ENCODE measurements at places on chromosomes 12 and 14.
A peak's percentile ranks its signal among the peaks of the same experiment; 100 is the strongest.

- no peak for DNase-seq
Measured at GRCh38 chr12:109932878-109933503, 32.9 kb downstream of the TCHP start.

GRCh38 chr14:96098309-96098998 lies 59.3 kb downstream of the C14orf132 start:
- peak; percentile 46 for DNase-seq

DNA sequence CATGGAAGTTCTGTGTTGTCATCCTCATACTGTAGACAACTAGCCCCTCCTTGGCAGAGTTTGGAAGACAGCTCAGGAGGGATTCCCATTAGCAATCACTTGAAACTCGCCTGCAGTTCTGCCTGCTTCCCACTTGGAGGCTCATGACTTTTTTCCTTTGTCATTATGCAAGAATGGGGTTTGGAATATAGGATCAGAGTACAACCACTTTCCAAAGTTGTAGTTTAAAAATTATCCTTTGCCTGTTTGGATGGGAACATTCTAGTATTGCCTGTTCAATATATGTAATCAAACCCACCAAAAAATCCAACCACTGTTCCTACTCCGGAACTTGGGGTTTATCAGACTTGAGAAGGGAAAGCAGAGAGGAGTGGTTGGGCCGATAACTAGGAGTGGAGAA lies 2.1 kb upstream of the GPD1 start:
- DNase-seq: no peak

DNA sequence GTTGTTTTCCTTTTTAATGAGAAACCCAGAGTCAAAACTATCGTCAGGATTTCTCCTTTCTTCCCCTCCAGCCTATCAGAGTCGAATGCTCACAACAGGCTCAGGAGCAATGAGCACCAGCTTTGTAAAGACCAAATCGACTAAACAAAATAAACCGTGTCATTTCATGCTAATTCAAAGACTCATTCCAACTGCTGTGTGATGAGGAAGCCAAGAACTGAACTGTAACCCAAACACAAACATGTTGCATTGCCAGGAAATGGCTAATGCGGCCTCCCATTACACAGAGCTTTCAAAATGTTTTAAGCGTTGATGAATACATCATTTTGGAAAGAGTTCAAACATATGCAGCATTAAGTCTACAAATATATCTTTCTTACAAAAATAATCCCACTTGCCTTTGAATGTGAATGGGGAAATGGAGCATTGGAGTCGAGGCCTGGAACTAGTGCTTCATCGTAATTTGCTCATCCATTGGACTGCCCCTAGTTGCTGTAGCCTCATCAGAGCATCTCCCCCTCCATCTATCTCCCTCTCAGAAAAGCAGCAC lies 349.5 kb downstream of the GXYLT1 start:
- no peak for DNase-seq

- peak; percentile 82 for DNase-seq
Measured at GRCh38 chr14:70821584-70822529, 12.5 kb upstream of the MAP3K9 start.

- no peak for DNase-seq
Measured at GRCh38 chr14:90535556-90536090, 138.8 kb downstream of the CALM1 start.

- peak; percentile 63 for DNase-seq
Measured at GRCh38 chr14:54893151-54893760, 9.4 kb downstream of the GCH1 start.

- DNase-seq: no peak
Measured at GRCh38 chr12:18794000-18794399, 56.1 kb downstream of the CAPZA3 start.

GRCh38 chr12:101173197-101173749 lies 36.8 kb downstream of the SLC5A8 start:
- DNase-seq: no peak

DNA sequence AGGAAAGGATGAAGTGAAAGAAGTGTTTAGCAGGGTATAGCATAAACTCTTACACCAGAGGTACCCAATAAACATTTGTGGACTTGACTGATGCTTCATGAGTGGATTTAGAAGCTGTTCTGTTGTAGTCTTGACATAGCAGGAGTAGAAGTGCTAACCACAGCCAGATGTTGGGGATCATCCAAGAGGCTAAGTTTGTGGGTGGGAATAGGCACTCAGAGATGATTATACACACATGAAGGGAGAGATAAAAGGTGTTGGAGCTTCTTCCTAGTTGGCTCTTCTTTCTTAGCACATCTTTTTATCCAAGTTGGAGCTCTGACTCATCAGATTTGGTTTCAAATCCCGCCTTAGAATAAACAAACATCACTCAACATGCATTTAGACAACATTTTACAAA lies 166.7 kb upstream of the E2F7 start:
- DNase-seq: no peak

- no peak for DNase-seq
Measured at GRCh38 chr14:45947830-45948229, 694.8 kb upstream of the MIS18BP1 start.

DNA sequence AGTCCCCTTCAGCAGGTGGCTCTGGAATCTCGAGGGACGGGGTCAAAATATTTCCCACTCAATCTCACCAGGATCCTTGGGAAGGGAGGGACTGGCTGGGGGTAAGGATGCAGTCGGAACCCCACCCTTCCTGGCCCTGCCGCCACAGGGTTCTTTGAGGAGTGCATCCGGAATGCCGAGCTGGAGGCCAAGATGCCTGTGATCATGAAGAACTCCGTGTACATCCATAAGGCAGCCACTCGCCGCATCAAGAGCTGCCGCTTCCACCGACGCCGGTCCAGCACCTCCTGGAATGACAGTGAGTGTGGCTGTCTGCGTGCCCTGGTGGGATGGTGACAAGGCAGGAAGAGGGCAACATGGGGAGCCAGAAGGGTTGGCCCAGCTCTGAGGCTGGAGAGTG lies 43.1 kb downstream of the PLEKHD1 start:
- no peak for DNase-seq

GRCh38 chr12:104702565-104703139 lies 245.9 kb downstream of the CHST11 start:
- no peak for DNase-seq

DNA sequence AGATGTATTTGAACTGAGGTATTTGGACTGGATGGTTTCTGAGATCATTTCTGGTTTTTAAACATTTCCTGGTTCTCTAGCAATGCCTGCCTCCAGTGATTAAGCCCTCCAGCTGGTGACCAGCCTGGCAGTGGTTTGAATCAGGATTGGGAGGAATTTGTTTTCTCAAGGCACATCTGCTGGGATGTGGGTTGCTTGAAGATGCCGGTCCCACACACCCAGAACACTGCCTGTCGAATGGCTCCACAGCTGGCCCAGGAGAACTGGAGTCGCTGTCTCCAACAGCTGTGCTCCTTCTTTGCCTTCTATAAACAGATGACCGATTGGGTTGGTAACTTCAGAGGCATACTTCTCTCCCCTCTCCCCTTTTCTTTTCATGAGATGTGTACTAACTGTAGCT lies 258.0 kb upstream of the DDHD1 start:
- DNase-seq: no peak

DNA sequence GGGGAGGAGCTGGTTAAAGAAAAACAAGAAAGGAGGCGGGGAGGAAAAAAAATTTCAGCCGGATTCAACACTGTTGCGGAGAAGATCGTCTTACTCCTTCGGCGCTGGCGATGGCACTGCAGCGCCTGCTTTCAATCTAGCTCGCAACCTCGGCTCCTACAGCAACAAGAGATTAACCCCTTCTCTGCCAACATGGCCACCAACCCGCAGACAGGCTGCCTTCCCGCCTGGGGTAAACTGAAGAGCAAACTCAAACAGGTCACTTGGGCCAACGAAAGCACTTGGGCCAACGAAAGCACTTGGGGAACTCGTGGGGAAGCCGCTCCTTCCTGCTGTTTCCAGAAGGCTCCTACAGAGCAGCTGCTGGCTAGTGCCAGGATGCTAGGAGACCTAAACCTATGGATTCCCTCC lies 73.7 kb downstream of the CIT start:
- no peak for DNase-seq

- DNase-seq: no peak
Measured at GRCh38 chr14:22664261-22664660, 20.1 kb upstream of the OR6J1 start.

GRCh38 chr12:109544955-109545531 lies 28.3 kb downstream of the MMAB start:
- no peak for DNase-seq

- DNase-seq: peak; percentile 73
Measured at GRCh38 chr12:121494093-121494787, 86.6 kb downstream of the KDM2B start.

DNA sequence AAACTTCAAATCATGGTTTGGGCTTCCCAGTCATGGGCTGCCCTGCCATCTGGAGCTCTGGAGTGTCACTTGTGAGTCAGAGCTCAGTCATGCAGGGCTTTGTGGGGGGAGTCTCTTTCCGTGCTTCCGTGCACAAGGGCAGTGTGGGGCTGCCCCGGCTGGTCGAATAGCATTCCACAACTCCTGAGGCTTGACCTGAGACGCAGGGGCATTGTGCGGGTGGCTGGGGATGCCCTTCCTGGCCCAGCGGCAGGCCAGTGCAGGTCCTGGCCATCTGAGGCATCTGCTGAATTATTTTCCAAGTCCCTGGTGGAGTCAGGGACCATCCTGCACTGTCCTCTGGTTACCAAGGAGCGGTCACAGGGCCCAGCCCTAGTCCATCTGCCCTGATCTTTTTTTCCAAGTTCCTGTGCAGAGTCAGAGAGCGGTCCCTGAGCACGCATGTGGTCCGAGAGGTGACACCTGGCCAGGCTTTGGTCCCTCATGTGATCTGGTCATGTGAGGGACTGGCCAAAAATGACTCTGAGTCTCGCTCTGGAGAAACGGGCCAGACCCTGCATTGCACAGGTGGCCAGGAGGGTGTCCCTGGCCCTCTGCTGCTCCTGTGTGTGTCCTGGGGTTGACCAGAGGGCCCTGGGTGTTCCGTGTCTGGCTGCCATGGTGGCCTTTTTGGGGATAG lies 167.0 kb upstream of the ALG10B start:
- DNase-seq: no peak

DNA sequence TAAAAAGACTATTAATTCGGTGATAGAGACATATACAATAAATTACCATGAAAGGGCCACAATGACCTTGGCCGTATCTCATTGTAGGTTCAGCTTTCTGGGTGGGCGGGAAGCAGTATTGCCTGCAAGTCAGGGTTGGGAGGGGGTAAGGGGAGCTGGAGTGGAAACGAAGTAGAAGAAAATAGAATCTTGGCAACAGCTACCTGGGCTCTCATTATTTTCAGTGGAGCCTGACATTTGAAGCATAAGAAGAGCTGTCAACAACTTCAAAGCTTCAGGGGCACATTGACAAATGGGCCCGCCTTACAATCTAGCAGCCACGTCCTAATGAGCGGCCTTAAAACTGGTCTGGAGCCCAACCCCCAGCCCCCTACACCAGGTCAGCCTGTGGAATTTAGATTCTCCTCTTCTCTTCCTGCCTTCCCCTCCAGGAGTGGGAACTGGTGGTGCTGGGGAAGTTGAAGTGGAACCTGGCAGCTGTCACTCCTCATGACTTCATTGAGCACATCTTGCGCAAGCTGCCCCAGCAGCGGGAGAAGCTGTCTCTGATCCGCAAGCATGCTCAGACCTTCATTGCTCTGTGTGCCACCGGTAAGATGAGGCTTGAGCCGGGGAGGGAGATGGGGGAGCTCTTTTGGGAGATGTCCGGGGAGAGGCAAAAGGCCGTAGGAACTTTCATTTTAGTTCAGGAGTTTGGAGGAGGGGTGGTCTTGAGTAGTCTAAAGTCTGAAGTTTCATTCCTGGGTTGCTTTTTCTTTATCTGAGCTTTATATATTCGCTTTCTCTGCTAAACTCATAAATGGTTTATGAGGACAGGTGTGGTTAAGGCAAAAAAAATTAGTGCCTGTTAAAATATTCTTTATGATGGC lies 5.0 kb downstream of the CCND2 start:
- no peak for DNase-seq

DNA sequence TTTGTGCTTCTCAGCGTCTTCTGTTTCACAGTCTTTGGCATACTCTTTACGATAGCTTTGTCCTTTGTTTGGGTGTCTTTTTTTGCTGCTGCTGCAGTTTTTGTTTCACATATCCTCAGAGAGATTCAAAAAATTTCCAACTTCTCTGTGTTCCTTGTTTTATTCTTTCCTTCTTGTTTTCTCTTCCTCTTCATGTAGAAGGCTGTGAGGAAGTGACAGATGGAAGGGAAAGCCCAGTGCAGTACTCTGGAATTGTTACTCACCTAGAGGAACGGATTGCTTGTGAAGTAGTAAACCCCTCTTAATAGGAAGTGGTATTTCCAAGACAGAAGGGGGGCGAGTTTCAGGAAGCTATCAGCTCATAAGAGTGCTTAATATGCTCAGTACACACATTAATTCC lies 1.7 kb downstream of the CREBL2 start:
- peak; percentile 25 for DNase-seq

DNA sequence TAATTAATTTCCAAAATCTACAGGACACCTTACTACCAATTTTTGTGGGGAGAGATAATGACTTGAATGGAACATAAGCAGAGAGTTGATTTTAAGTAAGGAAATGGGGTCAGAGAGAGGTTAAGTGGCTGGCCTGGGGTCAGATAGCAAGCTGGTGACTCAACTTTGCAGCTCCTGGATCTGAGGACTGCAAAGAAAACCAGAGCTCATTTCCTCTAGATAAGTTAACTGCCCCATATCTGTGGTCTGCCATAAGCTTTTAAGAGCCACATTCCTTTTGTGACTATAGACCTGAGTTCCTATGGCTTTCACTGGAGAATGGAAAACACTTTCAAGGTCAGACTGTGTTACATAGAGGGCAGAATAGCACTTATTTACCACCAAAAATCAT lies 201.2 kb upstream of the PRICKLE1 start:
- no peak for DNase-seq
